Suppressor macrophage (primary cell): ENCODE measurements at places on chromosomes 1 and 21.

GRCh38 chr1:184387069-184387475 lies 243 bp downstream of the C1orf21 start:
- DNase-seq: no peak

- no peak for DNase-seq
Measured at GRCh38 chr1:107486349-107486748, 345.5 kb downstream of the NTNG1 start.

DNA sequence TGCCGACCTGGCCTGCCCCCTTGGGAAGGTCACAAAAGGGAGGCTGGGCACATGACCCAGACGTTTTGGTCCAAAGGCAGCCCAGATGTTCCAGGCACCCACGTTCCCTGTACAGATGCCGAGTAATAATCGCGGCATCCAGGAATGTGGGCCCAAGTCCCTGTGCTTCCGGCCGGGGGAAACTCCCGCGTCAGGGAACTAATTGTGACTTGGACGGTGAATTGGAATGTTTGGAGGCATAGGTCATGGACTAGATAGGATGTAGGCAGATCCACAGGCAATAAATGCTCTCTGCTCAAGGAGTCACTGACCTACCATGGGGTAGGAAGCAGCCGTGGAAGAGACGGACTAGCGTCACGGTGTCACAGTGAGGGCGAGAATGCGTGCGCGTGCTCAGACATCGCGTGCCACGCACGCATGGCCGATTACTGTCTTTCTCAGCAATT lies 178.4 kb downstream of the DUSP10 start:
- no peak for DNase-seq

GRCh38 chr1:184418652-184419349 lies 32.0 kb downstream of the C1orf21 start:
- peak; percentile 40 for DNase-seq

- no peak for DNase-seq
Measured at GRCh38 chr1:7463526-7463925, 307.6 kb upstream of the VAMP3 start.

- no peak for DNase-seq
Measured at GRCh38 chr21:42360317-42360716, 6.0 kb downstream of the TFF1 start.

DNA sequence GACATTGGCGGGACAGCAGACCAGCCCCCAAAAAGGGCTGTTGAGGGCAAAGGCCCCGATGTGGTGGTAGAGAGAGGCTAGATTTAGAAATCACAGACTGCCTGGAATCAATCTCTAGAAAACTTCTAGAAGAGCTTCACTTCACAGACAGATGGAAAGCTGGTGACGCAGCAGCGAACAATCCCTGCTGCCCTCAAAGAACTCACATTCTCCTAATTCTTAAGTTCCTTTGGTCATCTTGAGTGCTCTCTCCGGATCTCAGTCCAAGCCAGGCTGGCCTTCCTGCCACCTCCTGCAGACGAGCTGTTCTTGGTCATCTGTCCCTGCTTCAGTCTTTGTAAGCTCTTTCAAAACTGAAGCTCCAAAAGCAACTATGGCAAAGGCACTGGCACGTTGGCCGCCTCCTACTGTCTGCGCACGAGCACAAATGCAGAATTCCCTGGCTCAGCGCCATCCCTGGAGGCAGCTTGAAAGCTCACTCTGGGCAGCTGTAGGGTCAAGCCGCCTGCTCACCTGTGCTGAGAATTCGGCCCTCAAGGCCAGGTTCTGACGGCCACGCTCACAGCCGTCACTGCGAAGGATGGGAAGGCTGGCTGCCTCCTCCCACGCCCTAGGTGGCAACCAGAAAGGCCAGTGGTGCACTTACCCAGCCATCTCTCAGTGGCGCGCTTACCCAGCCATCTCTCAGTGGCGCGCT lies 110.6 kb downstream of the NPHP4 start:
- no peak for DNase-seq

DNA sequence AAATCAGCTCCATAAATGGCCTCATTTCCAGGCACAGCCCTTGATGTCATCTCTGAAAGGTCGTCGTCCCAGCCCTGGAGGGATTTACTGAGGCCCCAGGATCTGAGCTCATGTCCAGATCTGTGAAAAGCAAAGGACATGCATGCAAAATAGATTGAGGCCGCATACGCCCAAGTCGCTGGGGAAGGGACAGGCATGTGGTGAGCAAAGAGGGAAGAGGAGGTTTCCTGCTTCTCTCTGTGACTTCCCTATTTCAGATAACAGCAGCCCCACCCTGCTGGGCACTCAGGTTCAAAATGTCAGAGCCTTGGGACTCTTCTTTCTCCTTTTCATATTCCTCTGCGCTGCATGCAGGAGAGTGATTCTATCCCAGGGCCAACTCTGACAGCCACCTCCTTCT lies 197.2 kb downstream of the ADSS2 start:
- peak; percentile 74 for DNase-seq

DNA sequence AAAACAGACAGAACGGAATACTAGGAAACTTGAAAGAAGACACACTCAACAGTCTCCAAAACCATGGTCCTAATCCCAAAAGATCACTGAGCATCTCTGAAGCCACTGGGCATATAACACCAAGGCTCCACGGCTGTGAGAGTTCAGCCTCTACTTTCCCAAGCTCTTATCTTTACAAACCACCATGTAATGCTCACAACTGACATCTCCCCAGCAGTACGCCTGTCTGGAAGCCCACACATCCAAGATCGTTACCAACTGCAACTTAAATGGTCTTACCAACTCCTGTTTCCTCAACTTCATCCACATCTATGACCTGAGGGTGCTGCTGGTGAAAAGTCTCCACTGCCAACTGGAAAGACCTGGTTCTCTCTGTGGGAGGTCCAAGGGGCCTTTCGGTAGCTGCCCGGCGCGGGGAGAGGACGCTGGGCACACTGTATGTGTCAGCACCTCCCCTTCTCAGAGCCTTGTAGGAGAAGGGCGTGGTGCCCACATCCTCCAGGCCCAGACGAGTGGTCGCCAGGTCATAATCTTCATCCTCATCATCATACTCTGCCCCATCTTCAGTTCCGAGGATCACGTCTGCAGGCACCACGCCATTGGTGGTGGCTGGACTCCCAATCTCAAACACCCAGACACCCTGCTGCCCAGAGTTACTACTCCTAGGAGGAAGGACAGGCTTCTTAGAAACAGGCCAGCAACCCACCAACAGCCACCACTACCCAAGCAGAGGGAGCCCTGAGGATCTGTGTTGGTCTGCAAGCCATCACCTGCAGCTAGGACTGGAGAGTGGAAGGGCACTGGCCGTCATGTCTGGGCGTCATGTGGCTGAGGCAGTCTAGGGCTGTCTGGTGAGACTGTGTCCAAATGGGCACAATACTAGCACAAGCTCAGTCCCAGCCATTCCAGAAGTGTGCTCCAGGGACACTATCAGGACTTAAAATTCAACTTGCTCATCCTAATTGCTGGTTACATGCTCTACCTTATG lies 23.0 kb downstream of the NID1 start:
- no peak for DNase-seq

DNA sequence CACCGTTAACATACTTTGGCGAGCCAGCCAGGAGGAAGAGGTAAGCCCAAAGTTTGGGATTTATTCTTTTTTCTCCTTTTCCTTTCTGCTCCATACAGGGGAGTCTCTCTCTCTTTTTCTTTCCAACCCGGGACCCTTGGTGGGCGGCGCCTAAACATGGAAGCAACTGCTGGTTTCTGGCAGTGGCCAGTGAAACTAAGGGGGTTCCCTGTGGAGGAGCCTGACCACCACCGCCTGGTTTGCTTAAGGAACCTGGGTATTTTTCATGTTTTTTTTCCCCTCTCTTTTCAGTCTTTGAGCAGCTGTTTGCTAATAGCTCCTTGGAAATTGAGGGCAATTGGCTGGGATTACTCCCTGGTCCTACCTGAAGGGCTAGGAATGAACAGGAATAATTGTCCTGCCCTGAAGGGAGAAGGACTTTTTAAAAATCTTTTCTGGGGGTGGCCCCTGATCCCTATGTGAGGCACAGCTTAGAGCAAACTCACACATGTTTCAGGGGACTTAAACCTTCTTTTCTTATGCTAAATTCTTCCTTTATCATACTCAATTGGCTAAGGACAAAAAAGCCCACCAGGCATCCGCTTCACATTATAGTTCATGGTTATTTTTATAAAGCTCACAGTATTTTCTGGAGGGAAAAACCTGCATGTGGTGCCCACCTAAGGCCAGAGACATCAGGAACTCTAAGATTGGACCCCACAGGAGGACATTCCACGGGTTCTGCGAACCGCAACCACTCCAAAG lies 61.3 kb upstream of the PLD5 start:
- DNase-seq: no peak

DNA sequence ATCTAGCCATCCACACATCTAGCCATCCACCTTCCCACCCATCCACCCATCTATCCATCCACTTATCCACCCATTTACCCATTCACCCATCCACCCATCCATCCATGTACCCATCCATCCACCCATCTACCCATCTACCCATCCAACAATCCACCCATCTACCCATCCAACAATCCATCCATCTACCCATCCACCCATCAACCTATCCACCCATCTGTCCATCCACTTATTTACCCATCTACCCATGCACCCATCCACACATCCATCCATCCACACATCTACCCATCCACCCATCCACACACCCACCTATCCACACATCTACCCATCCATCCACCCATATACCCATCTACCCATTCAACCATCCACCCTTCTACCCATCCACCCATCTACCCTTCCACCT lies 238.4 kb downstream of the DYRK1A start:
- DNase-seq: no peak

DNA sequence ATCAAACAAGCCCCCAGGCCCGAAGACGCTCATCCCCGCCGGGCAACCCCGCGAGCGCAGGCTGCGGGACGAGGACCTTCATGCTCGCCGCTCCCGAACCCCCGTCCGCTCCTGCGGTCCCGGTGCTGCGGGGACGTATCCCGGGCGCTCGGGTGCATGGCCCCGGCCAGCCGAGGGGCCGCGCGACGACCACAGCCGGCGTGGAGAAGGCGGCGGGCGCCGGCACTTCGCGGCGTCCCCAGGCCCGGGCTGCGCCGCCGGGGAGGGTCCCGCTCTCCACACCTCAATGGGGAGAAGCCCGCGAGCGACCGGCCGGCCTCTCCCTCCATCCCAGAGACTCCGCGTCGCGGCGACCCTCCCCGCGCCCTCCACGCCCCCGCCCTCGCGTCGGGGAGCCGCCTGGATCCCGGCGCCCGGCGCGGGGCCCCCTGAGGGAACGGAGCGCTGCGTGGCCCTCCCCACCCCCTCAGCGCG lies 401 bp downstream of the ERRFI1 start:
- DNase-seq: no peak

GRCh38 chr1:94395748-94396309 lies 22.4 kb upstream of the ABCD3 start:
- no peak for DNase-seq

DNA sequence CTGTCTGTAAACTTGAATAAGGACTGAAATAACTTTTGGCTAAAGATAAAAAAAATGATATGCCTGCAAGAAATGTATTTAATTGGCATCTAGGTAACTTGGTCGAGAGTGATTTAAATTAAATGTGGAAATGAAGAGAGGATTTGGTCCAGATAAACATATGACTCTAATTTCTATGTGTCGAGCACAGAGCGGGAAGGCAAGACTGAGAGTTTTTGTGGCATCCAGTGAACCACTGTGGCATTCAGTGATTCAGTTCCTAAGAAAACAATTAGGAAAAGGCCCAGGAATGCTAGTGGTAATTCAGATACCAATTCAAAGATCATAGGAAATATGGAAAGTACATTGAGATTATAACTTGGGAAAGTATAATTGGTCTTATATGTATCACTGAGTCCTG lies 39.6 kb downstream of the PDE4B start:
- no peak for DNase-seq

DNA sequence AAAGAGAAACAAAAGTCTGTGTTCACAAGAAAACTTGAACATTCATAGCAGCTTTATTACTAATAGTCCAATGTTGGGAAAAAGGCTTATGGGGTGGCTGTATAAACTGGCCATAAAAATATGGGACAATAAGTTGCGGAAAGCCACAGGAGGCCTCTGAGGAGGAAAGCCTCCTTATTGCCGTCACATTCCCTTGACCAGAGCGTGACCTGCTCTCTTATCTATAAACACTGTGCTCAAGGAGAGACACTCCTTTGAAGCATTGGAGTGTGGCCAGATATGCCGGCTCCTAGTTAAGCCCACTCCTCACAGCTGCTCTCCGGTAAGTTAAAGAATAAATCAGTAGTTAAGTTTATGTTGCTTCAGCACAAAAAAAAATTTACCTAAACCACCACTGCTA lies 19.7 kb downstream of the OR6Y1 start:
- no peak for DNase-seq

DNA sequence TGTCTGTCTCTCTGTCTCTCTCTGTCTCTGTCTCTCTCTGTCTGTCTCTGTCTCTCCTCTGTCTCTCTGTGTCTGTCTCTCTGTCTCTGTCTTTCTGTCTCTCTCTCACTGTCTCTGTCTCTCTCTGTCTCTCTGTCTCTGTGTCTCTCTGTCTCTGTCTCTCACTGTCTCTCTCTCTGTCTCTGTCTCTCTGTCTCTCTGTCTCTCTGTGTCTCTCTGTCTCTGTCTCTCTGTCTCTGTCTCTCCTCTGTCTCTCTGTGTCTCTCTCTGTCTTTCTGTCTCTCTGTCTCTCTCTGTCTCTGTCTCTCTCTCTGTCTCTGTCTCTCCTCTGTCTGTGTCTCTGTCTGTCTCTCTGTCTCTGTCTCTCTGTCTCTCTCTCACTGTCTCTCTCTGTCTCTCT lies 873 bp upstream of the COL6A1 start:
- no peak for DNase-seq

DNA sequence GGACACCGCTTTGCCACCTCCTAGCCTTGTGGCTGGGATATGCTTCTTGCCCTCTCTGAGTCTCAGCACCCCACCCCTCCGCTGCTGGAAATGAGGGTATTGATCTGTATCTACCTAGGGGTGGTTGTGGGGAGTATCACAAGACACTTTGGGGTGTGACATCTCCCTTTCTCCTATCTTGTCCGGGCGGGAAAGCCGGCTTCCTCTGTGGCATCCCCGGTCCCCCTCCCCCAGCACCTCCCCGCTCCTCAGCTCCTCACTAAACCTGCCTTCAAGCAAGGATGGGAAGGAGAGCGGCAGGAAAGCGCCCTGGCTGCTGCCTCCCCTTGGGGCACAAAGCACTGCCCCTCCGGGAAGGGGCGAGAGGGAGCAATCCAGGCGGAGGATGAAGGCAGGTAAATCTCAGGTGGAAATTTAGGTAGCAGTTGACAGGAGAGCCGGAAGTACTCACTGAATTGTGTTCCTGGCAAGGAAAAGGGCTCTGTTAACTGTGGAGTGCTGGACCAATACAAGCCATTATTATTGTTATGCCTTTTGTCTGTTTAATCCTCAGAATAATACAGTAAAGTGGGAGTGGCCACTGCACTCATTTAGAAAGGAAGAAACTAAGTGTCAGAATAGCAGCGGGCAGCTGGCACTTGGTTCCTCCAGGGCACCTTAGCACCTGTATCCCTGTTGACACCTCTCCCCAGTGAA lies 49.0 kb upstream of the LRP8 start:
- DNase-seq: no peak

GRCh38 chr1:12591267-12591938 lies 26.6 kb downstream of the DHRS3 start:
- DNase-seq: no peak

DNA sequence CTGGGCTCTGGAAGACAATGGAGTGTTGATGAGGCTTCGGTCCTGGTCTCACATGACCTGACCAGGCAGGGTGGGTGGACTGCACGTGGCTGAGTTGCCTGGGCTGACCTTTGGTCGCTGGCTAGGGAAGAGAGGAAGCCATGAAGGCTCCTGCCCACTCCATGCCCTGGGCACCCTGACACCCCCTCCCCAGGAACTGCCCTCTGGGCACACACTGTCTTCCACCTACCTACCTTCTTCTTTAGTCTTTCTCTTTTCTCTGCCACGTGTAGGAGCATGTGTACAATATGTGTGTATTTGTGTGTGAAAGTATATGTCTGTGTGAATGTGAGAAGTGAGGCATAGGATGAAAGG lies 15.1 kb downstream of the POU3F1 start:
- DNase-seq: peak; percentile 75

GRCh38 chr1:222454186-222454585 lies 93.7 kb downstream of the HHIPL2 start:
- no peak for DNase-seq
